ENCODE measurements at places on chromosomes 4 and X.

GRCh38 chrX:136585960-136586359, 53.9 kb downstream of the VGLL1 start:
- DNase-seq, result no peak

DNA sequence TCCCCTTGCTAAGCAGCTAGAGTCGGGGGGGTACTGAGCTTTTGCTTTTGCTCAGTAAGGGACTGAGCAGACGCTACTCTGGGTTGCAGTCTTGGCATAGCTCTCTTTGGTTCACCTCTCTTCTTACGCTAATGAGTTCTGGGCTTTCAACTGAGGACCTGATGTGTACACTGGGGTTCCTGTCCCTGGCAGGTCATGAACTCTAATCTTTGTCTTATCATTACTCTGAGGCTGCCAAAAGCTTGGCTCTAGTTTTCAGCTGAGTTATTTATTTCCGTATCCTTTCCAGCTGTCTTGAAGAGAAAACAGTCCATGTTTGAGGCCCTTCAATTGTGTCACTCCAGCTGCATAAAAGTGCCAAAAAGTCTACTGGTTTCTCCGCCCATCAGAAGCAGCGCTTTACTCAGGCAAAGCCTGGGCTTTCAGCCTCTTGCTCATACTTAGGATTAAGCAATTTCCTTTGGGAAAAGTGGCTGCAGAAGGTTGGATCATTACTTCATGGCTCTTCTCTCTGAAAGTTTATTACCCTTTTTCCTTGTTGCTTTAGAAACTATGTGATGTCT, 121.0 kb upstream of the STOX2 start:
- DNase-seq, result peak; percentile 8

GRCh38 chrX:52811065-52811625, at the start of gene XAGE5:
XAGE5 (plus strand) TSS chrX:52811287; CDS start chrX:52812567, 1,280 bp downstream.
- no peak for DNase-seq

- no peak for DNase-seq
These were observed 170.7 kb downstream of the COL4A6 start for GRCh38 chrX:108267557-108267956.

DNA sequence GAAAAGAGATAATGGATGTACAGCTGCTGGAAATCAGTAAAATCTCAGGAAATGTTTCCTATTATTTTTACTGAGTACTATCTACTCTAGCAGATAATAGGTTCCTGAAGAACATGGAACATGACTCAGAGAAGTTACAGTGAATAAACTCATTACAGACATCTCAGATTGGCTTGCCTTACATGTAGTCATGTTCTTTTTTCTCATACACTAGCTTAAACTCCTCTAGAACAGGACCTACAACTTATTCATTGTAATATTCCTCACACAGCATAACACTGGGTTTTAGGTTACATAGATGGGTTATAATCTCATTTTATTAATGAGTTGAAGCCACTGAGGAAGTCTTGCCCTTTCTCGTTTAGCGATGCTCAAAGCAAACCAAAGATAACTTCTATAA, 86.9 kb upstream of the BMP2K start:
- peak; percentile 21 for DNase-seq

DNA sequence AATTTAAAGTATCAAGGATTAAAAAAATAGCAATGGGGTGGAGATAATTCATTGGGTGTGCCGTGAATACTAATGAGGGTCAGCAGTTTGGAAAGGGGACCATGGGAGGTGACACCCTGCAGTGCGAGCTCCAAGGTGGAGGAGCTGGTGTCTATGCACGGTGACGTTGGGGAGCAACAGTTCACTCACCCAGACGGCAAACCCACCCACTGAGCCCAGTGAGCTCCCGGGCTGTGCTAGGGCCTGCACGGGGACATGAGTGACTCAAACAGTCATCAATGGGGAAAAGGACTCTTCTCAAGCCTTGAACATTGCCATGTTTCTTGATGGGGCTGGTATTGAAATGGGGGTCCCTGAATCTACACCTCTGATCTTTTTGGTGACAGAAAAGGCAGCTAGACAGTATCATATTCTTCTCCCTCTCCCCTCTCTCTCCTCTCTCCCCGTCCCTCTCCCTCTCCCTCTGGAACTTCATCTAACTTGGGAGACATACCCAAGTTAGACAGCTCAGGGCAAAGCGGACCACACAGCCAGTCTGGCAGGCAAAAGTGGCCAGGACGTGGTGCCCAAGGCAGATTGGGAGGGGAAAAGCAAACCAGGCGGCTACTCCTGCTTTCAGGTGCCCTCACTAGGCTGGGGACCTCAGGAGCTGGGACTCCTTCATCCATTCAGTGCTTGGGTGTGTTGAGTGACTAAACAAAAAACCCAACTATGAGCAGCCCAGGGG, 26.3 kb upstream of the PPP2R2C start:
- no peak for DNase-seq

DNA sequence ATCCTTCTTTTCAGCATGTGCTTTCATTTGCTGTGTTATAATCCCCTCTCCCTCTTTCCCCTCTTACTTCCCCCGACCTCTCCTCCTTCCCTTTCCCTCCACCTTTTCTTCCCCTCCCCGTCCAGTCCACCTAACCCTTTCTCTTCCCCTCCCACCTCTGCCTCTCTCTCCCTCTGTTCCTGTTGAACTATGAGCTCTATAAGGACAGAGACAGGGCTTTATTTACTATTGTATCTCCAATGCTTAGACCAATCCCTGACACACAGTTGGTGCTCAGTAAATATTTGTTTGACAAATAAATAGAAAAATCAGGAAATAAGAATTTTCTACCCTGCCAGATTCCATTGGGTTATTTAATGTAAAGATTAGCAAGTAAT, 60.8 kb downstream of the EGF start:
- DNase-seq, result no peak

DNA sequence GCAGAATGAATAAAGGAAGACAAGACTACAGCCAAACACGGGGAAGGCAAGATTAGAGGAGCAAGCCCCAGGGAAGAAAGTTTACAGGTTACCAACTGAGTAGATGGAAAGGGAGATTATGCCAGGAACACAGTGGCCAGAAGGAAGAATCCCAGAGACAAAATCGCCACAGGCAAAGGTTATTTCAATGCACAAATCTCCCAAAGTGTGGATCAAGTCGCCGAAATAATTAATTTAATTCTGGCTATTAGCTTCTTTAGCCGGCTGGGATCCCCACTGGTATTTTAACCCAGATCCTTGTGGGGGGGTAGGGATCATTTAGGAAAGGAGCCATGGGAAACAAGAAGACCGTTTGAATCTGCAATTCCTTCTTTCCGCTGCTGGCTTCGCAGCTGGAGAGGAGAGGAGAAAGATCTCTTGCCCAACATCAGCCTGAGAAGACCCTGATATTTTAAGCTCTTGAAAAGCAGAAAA, 171.0 kb downstream of the DHX15 start:
- no peak for DNase-seq

- no peak for DNase-seq
These were observed 28.6 kb upstream of the CYP2U1 start for GRCh38 chr4:107902715-107903114.

DNA sequence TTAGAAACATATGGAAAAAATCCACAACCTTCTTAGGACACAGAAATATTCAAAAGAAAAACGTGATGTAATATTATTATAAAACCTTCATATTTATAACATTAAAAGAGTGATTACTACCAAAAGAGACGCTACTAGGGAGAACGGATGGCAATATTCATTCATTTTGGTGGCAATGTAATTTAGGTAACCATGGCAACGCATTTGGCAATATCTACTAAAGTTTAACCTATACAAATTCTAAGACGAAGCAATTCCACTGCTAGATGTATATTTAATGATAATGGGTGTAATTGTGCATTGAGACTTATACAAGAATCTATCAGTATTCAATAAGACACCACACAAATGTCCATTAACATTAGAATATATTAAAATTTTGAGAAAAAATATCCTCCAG, 709.4 kb downstream of the ARAP2 start:
- DNase-seq, result no peak

- no peak for DNase-seq
These were observed 274.5 kb upstream of the NOCT start for GRCh38 chr4:138740816-138741745.

- DNase-seq, result no peak
These were observed 23.8 kb downstream of the SSX1 start for GRCh38 chrX:48278958-48279357.

DNA sequence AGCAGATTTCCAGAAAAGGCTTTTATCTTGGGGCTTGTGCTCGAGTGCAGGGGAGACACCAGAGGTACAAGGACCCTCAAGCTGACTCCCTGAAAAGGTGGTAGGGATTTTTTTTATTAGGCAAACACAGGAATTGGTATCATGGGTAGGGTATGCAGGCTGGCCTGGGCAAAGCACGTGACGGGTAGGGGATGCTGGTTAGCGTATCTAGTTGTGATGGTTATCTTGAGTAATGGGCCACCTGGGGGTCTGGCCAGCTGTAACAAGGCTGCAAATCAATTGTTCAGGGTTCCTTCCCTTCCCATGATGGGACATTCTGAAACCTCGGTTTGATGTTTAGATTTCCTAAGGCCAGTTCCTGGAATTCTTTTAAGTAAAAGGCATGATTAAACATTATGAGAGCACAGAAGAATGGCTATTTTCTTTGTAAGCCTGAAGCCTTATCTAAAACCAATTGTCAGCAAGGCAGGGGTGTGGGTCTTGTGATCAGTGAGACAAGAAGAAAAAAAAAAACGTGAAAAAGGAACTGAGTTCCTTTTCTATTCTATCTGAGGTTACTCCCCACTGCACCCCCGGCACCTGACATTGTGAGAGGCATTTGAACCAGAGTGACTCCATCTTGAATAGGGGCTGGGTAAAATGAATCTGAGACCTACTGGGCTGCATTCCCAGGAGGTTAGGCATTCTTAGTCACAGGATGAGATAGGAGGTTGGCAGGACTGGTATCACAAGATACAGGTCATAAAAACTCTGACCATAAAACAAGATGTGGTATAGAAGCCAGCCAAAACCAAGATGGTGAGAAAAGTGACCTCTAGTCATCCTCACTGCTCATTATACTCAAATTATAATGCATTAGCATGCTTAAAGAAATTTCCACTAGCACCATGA, 64.2 kb upstream of the S100G start:
- no peak for DNase-seq

GRCh38 chr4:122117743-122118142, 34.4 kb upstream of the BLTP1 start:
- DNase-seq, result peak; percentile 40

GRCh38 chrX:1581132-1581531, 10.3 kb upstream of the AKAP17A start:
- peak; percentile 42 for DNase-seq

DNA sequence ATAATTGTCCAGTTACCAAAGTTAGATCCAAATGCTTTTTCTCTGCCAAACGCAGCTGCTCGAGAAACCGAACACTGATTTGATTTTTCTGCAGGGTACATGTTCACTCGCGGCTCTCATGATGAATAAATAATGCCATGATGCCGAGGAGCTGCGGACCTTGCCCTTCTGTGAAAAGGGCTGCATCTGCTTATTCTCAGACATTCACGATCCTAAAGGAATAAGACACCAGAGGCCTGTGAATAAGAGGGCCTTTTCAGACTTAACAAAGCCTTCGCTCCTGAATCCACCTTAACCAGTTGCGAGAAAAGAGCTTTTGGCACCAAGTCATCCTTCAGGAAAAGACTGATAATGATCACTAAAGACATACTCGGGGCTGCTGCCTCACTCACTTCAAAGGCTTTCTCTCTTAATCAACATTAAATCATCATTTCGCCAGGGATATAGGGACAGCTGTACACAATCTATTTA, 147.5 kb downstream of the FBXO8 start:
- no peak for DNase-seq

GRCh38 chr4:135122457-135122856, 920.9 kb upstream of the PABPC4L start:
- no peak for DNase-seq

DNA sequence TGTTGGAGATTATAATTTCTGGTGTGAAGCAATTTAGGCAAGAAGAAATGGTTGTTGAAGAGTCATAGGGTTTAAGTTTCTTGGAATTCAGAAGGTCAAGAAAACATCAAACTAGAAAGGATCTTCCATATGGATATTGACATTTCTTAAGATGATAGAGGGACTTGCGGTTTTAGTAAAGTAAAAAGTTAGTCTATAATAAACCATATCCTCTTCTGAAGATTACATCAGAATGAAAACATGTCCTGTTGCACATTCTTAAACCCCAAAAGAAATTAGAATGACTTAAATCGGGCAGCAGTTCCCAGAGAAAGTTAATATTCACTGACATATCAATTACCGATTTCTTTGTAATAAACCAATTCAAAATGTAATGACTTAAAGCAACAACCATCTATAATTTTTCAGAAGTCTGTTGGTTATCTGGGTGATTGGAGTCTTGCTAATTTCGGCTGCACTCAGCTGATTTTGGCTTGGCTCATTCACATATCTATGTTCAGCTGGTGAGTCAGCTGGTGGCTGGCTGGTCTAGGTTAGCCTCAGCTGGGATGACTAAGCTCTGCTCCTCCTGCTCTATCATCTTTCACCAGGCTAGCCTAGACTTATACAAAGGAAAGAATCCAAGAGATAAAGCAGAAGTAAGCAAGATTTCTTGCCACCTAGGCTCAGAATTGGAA, 24.4 kb upstream of the DYNLT3 start:
- peak; percentile 91 for DNase-seq

- peak; percentile 88 for DNase-seq
These were observed 149.9 kb upstream of the IL15 start for GRCh38 chr4:141486375-141486997.

DNA sequence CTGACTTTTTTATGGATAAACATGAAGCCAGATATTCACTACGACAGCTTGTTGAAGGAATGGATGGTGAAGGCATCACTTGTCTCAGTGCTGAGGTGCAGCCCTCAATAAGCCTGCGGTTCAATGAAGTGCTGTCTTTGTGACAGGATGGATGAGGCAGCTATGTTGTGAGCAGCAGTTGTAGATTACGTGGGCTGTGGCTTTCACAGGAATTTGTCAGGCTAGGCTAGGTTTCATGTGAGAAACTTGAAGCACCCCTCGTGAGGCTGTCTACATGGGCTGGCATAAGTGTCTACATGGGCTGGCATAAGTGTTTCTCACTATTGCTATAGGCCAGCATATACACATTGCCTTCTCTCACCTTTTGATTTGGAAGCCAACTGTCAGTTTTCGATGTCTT, 1050.0 kb downstream of the ADGRL3 start:
- DNase-seq, result no peak

DNA sequence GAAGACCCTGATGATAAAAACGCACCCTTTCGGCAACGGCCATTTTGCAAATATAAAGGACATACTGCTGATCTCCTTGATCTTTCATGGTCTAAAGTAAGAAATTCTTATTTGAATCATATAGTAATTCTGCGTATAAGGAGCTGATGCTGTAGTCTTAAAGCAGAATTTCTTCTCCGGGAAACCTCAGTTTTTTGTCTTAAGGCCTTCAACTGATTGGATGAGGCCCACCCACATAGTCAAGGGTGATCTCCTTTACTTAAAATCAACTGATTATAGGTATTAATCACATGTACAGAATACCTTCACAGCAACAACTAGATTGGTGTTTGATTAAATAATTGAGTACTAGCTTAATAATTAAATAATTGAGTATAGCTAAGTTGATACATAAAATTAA, 62.8 kb upstream of the DOCK11 start:
- no peak for DNase-seq
